ENCODE measurements at places on chromosomes 4 and X.

DNA sequence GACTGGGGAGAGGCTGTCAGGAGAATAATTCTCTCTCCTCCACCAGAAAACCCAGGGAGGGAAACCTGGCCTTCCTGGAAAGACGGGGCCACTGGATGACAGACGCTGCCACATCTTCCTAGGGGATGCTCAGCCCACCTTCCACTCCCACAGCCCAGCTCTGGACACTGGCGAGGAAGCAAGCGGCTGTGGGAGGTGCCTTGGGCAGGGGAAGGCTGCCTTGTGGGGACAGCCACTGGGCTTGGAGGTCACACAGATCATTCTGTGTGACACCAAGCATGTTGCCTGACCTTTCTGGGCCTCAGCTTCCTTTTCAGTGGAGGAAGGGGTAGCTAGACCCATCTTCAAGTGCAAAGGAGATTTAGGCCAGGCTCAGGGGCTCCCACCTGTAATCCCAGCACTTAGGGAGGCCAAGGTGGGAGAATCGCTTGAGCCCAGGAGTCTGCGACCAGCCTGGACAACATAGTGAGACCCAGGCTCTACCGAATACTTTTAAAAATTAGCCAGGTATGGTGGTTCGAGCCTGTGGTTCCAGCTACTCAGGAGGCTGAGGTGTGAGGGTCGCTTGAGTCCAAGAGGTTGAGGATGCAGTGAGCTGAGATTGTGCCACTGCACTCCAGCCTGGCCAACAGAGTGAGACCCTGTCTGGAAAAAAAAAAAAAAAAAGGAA lies 9.8 kb upstream of the MSX1 start:
- DNase-seq: no peak

GRCh38 chr4:138277133-138277532 lies 35.0 kb upstream of the SLC7A11 start:
- DNase-seq: no peak

- DNase-seq: no peak
Observed at GRCh38 chrX:74800062-74800461, 125.2 kb downstream of the NEXMIF start.

GRCh38 chr4:83449009-83449408 lies 6.6 kb downstream of the HELQ start:
- no peak for DNase-seq

All from naive B cell (primary cell).